GM20000 (cell line): ENCODE measurements at places on chromosomes 5 and 9.
A peak's percentile ranks its signal among the peaks of the same experiment; 100 is the strongest.

DNA sequence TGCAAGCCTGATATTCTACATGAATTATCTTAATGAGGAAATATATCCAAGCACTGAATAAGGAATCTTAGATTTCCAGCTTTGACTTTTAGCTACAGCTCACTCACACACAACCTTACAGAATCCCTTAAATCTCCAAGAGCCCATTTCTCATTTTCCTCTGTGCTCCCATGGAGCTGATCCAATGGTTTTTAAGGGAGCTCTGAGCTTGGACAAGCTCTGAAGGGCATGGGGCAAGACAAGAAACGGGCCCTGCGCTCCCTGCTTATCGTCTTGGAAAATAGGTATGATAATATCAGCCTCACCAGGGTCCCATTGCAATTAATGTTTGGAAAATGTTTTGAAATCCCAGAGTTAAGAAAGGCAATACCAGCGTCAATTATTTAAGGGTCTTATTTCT lies 1021.7 kb downstream of the NR2F1-AS1 start:
- DNase-seq, result no peak

GRCh38 chr5:103259705-103260355 lies 1.3 kb downstream of the MACIR start:
- no peak for DNase-seq

GRCh38 chr9:134171316-134172197 lies 7.2 kb upstream of the RNU6ATAC start:
- no peak for DNase-seq

- no peak for DNase-seq
Observed at GRCh38 chr5:68950125-68950524, 143.7 kb upstream of the SLC30A5 start.

GRCh38 chr9:79570448-79571308 lies 1.1 kb upstream of the TLE4 start:
- DNase-seq, result peak; percentile 38

DNA sequence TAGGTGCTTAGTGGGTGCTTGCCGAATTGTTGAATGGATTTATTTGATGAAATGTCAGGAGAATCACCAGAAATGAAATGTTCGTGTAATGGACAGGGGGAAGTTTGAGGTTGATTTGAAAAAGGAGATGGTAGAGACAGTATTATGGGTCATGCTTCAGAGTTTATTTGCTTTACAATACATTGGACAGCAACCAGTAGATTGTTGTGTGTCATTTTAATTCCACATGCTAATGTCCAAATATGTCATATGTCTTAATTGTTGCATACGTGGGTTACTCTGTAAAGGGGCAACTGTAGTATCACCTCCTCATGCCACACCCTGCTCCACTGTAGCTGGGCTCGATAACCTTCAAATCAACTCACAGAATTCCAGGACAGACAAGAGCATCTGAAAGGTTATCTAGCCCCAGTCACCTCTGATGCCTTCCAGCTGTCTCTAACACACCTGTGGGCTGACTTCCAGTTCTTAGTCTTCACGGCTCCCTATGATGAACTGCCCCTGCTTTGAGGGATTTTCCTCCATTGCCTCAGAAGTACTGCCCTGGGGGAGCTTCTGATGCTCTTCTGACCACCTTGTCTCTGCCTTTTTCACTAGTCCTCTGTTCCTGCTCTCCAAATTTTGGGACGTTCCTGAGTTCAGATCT lies 1.7 kb downstream of the PDCD1LG2 start:
- no peak for DNase-seq

- no peak for DNase-seq
Observed at GRCh38 chr5:173831196-173831914, 56.8 kb upstream of the CPEB4 start.

- no peak for DNase-seq
Observed at GRCh38 chr5:113142186-113142585, 165.6 kb downstream of the DCP2 start.

DNA sequence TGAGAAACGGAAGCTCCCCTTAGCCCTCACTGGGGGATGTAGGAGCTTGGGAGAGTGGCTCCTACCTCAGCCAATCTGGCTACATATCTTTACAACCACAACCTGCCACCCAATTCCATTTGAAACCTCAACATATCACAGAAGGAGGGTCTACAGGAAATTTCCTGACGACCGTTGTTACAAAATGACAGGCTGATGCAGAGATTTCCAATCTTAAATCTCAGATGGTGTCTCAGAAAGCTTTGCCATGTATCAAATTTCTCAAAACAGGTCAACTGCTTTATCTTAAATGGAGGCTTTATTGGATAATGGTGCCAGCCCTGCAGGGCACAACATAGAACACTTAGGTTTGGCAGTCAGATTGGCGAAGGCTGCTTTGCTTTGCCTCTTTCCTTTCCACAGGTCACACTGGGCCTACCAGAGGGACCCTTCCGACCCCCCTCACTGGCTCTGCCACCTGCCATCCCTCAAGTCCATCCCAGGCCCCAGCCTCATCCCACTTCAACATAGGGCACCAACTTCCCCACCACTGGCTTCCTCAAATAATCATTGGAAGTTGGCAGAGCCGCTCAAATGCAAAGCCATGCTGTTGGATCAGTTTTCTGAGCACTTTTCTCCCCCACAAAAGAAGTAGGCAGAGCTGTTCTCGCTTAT lies 11.1 kb upstream of the SPATA31E1 start:
- DNase-seq, result no peak

DNA sequence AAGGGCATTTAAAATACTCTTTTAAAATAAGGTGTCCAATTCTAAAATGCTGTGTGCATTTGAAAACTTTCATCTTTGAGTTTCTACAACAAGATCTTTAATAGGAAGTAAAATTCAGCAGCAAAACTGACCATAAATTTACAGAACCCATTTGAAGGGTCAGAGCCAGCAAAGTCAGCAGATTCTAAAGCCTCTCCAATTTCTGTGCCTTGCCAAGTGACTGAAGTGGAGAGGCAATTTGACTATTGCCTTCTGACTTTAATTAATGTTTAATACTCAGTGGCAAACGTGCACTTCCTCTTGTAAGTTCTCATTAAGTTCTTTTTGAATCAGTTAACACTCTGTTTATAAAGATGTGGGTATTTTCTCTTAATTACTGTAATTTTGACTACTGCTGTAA lies 155.2 kb downstream of the BAAT start:
- no peak for DNase-seq

GRCh38 chr9:136202454-136203407 lies 2.2 kb downstream of the LHX3 start:
- peak; percentile 45 for DNase-seq

- no peak for DNase-seq
Observed at GRCh38 chr5:85000671-85001070, 616.0 kb upstream of the EDIL3 start.

- no peak for DNase-seq
Observed at GRCh38 chr5:180777475-180777874, 25.1 kb downstream of the MGAT1 start.

GRCh38 chr5:74457876-74458275 lies 182.7 kb downstream of the ENC1 start:
- DNase-seq, result no peak

GRCh38 chr9:133071484-133072150 lies 9.8 kb downstream of the CEL start:
- DNase-seq, result no peak

DNA sequence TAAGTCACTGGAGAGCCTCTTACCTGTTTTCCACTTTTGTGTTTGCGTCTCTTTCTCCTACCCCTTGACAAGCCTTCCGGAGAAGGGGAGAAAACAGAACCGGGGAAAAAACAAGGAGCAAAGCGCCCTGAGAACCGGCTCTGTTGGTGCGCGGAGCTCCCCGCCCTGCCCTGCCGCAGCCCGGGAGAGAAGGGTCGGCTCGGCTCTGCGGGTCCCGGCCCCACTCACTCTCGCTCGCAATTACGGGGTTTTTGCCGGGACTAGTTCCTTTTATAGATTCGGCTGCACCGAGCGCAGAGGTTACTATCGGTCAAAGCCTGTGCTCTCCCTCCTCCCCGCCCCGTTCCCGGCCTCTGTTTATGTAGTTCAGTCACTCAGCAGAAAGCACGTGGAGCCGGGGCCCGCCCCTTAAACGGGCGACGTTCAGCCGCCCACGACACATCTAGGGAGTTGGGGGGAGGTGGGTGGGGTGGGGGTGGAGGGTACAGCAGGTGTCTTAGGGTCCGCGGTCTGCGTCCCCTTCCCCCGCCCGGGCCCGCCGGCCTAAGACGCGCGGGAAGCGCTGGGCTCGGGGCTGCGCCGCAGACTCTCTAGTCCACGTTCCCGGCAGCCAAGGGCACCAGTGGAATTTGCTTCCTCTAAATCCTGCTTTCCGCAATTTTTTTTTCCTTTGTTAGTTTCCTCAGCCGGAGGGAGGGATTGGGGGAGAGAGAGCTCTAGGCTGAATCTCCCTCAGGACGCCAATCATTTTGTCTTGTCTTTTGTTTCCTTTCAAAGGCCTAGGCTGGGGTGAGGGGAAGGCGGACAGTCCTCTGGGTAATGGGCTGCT lies at the start of gene ABCA1:
TSS of gene ABCA1 (minus strand) at position 244 of the 829 bp plus-strand sequence. CDS start 24,476 bp downstream, outside the sequence.
- peak; percentile 64 for DNase-seq

DNA sequence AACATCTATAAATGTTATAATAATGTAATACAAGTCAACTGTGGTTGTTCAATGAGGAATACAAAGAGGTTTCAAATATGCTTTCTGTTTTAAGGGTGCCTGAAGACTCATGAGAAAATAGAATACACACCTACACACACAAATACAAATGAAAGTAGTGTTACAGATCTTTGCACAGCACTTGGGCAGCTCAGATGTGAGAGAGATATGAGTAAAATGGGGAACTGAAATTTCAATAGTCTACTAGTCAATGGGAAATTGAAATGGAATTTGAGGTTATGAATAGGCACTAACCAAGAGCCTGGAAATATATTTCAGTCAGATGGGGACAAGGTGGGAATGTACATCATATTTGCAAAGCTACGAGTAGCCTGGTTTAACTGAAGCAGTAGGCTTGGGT lies 96.6 kb downstream of the ISL1 start:
- DNase-seq, result peak; percentile 6

DNA sequence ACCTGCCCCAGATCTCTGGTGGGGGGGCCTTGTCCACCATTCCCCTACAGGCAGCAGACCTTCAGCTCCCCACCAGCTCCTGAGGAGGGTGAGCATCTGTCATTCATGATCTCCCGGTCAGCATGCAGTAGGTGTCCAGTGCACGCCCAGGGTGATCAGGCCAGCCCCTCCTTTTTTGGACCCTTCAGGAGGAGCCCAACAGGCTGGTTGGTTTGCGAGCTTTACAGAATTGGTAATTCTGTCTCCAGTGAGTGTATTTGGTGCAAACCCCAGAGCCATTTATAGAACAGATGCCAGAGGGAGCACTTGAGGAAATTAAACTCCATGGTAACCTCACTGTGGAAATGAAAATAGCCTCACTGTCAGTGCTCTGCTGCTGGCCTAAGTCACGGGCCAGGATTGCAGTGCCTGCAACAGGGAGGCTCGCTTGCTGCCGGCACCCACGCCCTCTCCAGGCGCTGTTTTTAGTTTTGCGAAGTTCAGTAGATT lies 23.4 kb downstream of the WNK2 start:
- no peak for DNase-seq
